ENCODE measurements at places on chromosomes 13 and 19.
A peak's percentile ranks its signal among the peaks of the same experiment; 100 is the strongest.

GRCh38 chr19:44050740-44051649 is 841 bp upstream of the ZNF223 start:
- DNase-seq: no peak

- no peak for DNase-seq
Observed at GRCh38 chr13:112648101-112648500, 41.7 kb upstream of the ATP11A start.

DNA sequence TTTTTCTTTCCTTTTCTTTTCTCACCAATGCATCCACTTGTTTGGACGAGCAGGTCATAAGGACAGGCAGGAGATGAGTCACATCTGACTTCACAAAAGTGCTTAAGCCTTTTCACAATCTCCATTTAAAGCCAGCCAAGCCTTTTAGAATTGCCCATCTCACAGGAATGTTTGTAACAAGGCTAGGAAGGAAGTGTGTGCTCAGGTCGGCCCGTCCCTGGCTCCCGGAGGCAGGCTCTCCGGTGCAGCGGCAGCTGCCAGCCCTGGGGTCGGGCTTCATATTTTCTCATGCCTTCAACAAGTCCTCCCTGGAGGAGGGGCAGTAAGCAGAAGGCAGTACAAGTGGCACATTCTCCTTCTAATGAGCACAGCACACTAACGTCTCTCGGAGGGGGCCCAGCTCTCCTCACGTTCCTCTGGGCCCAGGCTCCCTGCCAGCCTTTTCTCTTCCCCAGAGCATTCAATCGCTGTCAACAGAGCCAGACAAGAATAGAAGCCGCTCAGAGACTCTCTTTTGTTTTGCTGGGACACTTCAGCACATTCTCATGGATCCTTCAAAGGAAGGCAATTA is 180.5 kb downstream of the COL4A1 start:
- no peak for DNase-seq

GRCh38 chr13:73281746-73282145 is 222.9 kb downstream of the KLF5 start:
- DNase-seq: no peak

DNA sequence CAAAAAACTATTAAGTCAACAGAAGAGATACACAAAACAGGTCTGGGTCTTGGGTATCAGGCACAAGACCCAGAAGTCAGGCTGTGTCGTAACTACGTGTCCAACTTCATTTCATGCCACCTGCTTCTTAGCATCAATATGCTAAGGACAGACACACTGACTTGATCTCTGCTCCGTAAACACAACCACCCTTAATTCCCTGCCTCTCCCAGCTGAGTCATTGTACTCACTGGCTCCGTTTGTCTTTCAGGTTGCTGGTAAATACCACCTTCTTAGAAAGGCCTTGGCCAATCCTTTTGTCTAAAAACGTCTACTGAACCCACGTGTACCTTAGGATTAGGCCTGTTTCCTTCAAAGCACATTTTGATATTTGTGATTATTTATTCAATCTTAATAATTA is 726.2 kb downstream of the PCDH9 start:
- DNase-seq: no peak

- no peak for DNase-seq
Observed at GRCh38 chr13:82747291-82747690, 1135.0 kb downstream of the SLITRK1 start.

DNA sequence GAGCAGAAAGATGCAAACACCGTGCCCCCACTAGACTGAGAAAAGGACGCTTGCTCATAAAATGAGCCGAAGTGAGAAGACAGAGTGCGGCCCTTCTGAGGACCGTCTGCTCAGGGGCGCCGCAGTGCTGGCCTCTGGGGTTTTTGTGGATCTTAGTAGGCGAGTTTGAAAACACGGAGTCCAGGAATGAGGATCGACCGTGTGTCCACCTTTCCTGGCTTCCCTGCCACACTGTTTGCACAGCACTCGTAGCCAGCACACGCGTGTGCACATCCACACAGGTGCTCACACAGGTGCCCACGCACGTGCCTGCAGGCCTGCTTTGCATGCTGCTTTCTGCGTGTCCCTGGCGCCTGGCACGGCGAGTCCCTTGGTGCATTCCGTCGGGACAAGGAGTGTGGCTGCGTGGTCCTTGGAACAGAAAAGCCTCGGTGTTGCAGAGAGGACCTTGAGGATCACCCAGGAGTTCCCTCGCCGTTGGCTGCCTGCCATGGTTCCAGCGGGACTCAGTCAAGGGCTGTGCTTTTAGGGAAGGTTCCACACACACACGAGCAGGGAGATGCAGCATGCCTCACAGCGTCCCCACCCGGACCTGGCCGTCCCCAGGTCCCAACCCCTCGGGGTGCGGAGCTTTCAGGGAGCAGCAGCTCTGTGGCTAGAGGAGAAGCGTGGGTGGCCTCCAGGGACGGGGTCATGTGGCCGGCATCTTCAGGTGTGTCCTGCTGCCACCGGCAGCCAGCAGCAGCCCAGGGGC is 10.1 kb upstream of the ZNF554 start:
- DNase-seq: no peak

DNA sequence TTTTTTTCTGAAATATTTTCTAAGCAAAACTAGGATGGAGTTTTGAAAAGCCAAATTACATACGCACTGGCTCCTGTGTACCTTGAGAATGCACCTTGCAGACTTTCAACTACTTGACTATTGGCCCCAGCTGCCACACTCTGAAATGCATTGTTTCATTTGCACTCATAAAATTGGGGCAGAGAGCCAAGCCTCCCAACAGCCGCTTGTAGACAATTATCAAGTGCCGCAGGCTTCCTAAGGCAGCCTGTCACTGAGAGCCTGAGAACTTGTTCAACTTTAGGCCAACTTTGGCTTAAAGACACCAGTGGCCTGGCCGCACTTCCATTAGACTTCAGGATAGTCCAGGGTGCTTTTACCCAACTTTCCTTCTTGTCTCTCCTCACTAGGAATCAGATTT is 115.7 kb upstream of the STARD13 start:
- DNase-seq: no peak

DNA sequence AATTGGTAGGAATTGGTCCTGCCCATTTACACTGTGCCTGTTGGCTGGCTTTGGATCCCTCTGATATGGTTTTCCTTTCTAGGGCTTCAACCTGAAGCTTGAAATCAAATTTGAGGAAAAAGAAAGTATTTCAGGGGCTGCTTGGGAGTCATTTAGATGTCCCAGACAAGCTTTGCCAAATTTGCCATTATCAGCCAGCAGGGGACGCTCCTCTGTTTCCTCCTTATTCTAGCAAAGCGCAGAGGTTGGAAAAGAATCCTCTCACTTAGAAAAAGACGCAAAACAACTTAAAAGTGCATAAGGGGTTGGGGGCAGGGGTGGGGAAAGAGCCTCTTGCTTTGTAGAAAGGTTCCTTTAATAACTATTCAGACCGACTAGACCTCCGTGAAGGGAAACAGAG is 1211.1 kb upstream of the PCDH20 start:
- no peak for DNase-seq

GRCh38 chr19:42079276-42079669 is 3.3 kb downstream of the ZNF574 start:
- no peak for DNase-seq

DNA sequence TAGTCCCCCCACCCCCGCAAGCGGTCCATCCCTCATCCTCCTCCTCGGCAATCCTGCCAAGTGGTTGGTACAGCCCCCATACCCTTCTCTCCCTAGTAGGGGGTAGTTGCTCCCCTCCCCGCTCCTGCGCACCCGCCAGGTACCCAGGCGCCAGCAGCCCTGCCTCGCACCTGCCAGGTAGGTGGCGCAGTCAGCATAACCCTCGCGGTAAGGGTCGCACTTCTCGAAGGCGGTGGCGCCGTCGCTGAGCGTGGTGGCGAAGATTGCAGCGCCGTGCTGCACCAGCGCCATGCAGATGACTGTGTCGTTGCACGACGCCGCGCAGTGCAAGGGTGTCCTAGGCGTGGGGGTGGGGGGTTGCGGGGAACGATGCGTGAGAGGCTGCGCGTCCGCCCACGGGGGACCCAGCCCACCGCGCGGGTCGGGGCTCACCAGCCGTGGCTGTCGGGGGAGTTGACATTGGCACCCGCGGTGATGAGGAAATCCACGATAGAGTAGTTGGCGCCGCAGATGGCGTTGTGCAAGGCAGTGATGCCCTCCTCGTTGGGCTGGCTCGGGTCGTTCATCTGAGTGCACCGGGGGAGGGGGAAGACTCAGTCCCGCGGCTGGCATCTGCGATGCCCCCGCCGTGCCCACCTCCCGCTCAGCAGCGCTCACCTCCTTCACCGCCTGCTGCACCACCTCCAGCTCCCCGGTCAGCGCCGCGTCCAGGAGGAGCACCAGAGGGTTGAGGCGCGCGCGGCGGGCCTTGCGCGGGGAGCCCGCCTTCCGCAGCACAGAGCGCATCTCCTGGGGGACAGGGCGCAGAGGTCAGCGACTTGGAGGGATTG is 15.2 kb upstream of the ERCC2 start:
- DNase-seq: no peak

DNA sequence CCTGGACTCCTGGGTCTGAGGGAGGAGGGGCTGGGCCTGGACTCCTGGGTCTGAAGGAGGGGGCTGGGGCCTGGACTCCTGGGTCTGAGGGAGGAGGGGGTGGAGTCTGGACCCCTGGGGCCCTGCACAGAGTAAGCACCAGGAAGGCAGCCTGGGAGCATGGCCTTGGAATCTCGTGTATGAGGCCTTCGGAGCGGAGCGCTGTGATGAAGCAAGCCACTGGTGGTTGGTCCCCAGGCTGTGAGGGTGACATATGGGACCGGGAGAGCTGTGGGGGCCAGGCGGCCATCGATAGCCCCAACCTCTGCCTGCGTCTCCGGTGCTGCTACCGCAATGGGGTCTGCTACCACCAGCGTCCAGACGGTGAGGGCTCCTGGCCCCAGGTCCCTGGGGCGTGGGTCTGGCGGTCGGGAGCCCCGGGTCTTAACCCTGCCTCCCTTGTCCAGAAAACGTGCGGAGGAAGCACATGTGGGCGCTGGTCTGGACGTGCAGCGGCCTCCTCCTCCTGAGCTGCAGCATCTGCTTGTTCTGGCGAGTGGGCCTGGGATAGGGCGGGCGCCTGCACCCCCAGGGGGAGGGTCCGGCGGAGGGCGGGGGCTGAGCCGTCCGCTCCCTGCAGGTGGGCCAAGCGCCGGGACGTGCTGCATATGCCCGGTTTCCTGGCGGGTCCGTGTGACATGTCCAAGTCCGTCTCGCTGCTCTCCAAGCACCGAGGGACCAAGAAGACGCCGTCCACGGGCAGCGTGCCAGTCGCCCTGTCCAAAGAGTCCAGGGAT is 918 bp downstream of the TMEM190 start:
- DNase-seq: no peak

DNA sequence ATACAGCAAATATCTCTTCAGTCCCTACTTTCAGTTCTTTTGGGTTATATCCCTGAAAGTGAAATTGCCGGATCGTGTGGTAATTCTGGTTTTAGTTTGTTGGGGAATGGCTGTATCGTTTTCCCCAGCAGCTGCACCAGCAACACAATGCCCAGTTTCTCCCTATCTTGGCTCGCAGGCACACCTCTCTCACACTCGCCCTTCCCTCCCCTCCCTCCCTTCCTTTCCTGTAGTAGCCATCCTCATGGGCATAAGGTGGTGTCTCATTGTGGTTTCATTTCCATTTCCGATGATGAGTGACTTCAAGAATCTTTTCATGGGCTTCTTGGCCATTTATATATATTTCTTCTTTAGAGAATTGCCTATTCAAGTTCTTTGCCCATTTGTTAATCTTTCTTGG is 8.6 kb upstream of the GPR18 start:
- no peak for DNase-seq

DNA sequence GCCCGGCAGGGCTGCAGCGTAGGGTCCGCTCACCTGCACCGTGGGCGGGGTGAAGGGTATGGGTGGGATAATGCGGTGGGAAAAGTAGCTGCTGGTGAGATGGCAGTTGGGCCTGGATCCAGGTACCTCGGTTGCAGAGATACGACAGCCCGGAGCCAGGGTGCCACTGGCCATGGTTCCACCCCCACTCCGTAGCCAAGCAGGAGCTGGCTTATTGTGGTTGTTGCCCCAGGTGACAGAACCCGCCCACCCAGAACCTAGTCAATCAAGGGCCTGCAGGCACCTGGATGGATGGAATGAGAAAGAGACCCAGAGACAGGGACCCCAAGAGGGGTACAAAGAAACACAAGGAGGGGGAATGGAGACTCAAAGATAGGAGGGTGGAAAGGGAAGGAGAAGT is 3.5 kb upstream of the LHB start:
- DNase-seq: no peak

DNA sequence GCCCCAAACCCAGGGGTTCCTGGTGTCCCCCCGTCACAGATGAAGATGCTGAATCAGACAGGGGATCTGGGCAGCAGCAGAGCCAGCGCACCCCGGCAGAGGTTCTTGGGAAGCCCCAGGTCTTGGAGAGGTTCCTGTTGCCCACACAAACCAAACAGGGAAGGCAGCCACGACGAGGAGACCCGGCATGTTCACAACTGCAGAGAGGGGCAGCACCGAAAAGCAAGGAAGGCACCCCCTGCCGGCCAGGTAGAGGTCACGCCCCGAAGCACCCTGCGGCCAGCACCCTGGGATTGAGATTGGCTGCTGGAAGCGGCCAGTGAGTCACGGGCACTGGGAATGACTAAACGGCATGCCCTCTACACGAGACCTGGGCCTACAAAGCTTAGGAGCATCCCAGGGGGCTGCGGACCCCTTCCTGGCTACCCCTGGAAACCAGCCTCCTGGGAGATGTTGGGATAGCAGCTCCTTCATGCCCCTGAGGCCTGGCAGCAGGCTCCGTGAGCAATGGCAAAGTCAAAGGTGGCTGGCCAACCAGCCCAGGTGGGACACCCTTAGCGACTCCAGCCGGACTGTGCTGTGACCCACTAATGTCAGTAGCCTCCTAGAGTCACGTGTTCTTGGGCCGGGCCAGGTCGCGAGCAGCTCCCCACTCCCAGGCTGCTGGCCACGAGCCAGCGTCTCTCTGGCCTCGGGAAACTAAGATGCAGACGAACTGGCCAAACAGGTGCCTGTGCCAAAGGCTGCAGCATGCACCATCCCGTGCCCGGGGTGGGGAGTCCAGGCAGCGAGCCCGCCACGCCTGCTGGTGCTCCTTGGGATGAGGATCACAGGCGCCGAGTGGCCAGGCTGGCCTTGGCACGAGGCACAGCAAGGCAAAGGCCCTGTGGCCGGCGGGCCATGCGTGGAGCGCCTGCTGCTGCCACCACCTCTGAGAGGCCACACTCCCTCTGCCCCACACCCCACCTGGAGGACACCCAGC is 43.2 kb downstream of the MLLT1 start:
- DNase-seq: no peak

DNA sequence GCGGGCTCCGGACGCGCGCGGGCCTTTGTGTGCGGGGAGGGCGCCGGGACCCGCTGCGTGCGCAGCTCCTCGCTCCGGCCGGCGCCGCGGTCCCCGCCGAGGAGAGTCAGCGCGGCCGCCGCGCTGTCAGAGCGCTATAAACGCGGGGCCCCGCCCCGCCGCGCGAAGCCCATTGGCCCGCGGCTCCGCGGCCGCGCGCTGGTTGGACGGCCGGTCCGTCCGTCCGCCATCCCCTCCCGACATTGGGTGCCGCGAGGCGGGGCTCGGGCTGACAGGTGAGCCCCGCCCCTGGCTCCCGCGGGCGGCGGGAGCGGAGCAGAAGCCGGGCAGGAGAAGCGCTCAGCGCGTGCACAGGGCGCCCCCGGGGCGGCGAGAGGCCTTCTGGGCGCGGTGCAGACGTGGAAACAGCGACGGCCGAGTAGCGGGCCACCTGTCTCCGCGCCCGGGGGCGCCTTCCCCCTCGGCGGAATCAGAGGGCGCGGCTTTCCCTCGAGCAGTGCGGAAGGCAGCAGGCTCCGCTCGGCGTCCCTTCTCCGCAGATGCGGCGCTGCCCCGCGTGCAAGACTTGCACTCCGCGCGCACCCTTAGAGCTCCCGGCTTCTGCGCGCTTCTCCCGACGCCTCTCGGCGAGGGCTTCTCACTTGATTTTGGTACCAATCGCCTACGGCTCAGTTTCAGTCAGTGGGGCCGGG is at the start of gene EFNB2:
Gene EFNB2 (minus strand): TSS at position 111 of the 692 bp plus-strand sequence. CDS start 698 bp downstream, outside the sequence.
- DNase-seq: peak; percentile 85
